ENCODE measurements at places on chromosomes 11 and 22.

DNA sequence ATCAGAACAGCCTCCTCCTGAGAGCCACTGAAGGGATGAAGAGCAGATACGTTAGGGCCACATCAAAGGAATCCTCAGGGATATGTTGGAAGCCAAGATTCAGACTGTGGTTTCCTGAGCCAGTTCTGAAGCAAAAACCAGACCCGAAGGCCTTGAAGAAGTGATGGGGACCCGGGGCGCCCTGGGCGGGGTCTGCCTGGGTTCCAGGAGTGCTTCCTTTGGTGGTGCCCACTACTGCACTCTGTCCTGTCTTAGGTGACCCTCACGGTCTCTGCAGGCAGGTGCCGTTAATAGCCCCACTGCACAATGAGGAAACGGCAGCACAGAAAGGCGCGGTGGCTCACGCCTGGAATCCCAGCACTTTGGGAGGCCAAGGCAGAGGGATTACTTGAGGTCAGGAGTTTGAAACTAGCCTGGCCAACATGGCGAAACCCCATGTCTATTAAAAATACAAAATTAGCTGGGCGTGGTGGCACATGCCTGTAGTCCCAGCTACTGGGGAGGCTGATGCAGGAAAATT, 12.9 kb upstream of the SH3BP1 start:
- no peak for DNase-seq

DNA sequence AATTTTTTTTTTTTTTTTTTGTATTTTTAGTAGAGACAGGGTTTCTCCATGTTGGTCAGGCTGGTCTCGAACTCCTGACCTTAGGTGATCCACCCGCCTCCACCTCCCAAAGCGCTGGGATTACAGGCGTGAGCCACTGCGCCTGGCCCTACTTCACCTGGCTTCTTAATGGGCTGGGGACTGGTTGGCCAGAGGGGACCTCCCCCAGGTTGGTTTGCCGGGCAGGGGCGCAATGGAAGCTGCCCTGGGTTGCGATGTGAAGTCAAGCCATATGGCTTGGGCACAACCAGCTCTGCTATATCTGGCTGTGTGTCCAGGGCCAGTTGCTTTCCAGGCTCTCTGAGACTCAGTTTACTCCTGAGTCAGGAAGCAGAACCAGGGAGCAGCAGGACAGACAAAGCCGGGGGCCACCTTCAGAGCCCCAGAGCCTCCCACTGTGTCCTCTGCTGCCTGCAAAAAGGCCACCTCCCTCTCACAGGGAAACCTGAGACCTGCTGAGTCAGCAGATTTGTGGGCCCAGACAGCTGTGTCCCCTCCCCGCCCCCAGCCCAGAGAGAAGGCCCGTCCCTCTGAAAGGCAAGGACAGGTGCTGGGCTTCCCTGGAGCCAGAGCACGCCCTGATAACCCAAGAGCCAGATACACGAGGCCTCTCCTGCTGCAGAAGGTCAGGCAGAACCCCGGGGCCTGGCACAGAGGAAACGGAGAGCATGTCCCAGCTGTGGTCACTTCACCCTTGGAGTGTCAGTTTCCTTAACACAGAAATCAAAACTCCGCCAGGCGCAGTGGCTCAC, 29.2 kb upstream of the DAGLA start:
- no peak for DNase-seq

DNA sequence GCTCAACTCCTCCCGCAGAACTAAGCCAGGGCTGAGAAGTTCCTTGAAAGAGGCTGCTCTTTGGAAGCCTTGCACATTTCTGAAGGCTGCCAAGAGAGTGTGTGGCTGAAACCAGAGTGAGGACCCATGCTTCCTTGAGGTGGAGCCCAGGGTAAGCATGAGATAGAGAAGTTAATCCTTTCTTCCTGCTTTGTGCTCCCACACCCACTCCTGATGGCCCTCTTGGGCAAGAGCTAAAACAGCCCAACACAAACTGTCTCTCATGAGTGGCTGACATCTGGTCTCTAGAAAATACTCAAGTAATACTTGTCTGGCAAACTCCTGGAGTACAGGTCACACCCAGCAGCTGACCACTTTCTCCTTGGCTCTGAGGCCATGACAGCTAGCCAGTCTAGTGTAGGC, 523.7 kb downstream of the INSC start:
- no peak for DNase-seq

GRCh38 chr11:69915501-69916250, 96.5 kb upstream of the FGF3 start:
- peak; percentile 61 for DNase-seq

DNA sequence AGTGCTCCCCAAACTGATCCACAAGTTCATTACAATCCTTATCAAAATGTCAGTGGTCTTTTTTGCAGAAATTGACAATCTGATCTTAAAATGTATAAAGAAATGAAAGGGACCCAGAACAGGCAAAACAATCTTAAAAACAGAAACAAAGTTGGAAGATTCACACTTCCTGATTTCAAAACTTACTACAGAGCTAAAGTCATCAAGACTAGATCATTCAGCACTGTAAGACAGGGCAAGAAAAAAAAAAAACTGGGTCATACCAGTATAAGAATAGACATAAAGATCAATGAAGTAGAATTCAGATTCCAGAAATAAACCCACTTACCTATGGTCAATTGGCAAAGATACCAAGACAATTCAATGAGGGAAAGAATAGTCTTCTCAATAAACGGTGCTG, 4.5 kb upstream of the STK33 start:
- DNase-seq, result no peak

GRCh38 chr11:11864803-11865202, 23.0 kb downstream of the USP47 start:
- DNase-seq, result no peak

GRCh38 chr22:30314915-30315314, 11.8 kb downstream of the TBC1D10A start:
- DNase-seq, result peak; percentile 76

DNA sequence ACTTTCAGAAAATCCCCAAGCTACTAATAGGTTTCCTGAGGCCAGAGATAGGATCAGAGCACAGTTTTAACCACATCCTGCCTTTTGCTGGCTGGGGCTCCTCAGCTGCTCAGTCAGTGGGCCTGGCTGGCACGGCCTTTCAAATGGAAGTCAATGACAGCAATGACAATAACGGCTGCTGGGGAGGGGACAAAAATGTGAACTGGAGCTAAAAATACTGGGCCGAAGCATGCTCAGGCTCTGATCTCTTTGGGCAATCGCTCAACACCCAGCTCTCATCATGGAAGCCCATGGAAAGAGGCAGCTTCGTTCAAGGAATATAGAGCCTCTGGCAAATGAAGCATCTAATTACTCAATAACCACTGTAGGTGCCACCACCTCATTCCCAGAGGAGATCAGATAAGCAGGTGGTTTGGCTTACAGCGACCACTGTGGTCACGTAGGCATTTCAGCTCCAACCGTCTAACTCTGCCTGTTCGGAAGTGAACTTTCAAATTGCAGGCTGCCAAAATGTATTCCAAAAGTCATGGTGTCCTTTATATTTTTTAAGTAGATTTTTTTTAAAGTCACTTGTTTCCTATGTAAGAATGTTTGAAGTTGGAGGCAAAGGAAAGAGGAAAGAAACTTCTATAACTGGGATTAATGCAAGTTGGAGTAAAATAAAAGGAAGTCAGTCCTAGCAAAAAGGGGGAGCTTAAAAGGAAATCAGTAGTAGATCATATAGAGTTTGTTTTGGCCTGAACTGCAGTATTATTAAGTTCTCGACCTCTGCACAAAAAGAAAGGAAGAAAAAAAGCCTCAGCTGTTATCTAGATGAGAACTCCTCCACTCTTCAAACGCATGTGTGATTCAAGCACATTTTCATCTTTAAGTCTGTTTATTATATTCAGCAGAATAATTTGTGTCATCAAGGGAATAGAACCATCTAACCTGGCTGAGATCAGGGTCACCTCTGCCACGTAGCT, 14.1 kb downstream of the WT1 start:
- DNase-seq, result no peak

DNA sequence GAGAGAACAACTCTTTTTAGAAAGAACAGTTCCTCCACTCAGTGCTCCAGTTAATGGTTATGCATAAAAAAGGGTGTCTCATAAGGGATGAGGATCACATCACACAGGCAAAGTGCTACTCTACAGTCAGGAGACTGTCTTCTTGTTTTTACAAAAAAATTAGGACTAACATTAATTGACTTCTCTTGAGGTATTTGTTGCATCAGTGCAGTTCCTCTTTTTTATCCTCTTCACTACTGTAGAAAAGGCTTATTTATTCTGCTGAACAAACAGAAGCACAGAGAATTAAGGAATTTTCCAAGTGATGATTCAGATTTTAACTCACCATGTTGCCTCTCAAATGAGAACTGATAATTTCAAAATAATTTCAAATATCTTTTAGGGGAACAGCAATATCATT, 1.9 kb downstream of the MMP8 start:
- no peak for DNase-seq

DNA sequence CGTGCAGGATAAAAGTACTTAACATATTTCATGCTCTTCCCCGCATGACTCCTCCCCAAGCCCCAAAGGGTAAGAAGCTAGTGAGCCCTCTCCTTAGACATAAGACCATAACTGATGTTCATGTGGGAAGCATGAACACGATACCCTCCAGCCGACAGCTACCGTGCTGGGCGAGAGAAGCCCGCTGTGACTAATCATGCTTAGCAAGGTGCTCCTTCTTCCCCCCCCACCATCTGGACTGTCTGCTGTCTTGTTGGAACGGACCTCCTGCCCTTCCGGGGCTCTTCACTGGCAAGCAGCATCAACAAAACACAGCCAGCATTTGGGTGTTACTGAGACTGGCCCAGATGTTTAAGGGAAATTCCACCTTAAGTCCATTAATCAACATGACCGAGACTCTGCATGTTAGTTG, 200.6 kb downstream of the DBX1 start:
- no peak for DNase-seq

GRCh38 chr11:72818971-72819370, 4.8 kb downstream of the ATG16L2 start:
- DNase-seq, result no peak

- no peak for DNase-seq
These were observed 209.2 kb upstream of the SORL1-AS1 start for GRCh38 chr11:121661880-121662486.

DNA sequence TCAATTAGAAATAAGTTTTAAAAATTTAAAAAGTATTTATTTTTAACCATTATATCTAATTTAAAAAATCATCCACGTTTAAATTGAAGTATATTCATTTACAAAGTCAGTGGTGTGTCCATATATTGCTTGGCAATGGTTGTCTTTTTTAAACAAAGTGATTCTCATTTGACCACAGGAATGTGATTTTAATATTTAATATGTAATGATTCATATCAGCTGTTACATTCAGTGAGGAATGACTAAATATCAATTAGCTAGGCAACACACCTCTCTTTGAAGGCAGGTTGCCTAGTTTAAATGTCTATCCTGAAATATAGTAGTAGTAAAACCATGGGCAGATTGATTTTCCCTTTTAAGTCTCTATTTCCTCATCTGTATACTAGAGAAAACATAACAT, 392.2 kb upstream of the CCDC179 start:
- DNase-seq, result no peak

DNA sequence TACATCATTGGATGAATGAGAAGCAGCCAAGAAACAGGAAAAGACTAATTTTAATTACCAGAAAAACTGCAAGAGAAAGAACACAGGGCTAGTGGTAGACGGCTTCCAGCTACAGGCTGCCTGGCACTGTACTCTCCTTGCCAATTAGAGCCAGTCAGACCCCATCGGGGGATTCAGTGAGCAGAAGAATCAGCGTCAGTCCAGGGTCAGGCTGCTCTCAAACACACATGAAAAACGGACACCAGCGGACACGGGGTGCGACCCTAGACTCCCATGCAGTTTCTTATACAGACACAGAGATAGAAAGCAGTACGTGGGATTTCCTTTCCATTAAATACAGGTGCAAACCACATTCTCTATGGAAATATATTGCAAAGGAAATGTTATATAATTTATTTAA, 1.1 kb upstream of the CNTN5 start:
- no peak for DNase-seq

DNA sequence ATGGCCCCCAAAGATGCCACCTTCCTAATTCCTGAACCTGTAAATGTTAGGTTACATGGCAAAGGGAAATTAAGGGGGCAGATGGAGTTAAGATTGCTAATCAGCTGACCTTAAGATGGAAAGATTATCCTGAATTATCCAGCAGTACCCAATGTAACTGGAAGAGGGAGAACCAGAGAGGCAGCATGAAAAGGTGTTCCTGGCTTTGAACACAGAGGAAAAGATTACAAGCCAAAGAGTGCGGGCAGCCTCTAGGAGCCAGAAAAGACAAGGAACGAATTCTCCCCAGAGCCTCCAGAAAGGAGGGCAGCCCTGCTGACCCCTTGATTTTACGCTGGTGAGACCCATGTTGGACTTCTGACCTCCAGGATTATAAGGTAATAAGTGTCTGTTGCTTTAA, 15.1 kb upstream of the THRSP start:
- DNase-seq, result no peak

DNA sequence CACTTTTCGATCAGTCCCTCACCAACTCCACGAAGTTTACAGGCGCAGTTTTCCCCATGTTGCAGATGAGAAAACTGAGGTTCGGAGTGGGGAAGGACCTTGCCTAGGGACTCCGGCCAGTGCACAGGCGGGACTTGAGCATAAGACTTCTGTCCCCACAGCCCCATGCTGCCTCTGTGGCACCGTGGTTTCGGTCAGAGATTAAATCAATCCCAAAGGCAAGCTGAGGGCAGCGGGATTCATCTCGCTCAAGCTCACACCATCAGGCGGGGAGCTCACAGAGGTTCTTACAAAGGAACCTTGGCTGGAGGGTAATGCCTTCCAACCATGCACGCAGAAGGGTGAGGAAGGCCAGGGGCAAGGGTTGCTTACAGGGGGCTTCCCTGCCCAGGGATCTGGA, 115.5 kb downstream of the PHF21B start:
- no peak for DNase-seq

DNA sequence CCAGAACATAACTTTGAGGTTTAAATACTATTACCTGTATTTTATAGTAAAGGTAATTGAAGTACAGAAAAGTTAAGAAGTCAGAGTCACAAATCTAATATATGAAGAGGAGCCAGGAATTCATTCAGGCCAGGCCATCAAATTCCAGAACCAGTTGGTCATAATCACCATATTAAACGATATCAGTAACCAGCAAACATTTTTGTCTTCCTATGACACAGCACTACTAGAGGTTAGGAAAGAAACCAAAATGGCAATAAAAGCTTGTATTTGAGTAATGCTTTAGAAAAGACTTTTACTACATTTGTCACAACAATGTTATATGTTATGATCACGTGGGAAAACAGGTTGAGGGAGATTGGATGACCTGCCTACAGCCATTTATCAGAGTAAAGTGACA, 62.2 kb downstream of the DKK3 start:
- DNase-seq, result no peak

DNA sequence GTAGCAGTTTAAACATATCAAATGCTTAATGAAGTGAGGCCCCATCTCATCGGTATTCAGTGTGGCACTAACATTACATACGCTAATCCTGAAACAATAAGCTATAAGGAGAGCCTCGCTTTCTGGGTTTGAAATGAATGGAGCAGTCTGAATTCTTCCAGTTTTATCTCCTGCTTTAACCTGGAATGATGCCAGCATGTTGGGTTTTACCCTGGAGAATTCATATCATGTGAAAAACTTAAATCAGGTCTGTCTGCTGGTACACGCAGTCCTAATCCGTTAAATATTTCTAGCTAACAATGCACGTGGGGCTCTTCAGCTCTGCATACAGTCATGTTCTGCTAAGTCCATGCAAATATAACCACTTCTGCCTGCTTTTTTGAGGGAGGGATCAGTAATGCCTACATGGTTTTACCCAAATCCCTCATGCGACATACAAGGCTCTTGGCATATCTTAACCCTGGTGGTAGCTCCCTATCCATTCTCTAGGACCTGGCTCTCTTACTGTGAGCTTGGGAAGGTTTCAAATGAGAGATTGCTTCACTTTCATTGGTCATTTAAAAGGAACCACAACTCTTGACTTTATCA, 92.7 kb downstream of the COMMD9 start:
- no peak for DNase-seq

- no peak for DNase-seq
These were observed 145.7 kb downstream of the ARHGAP42 start for GRCh38 chr11:100832829-100833228.
